ENCODE measurements at places on chromosomes 4 and X. TPM values are rescaled to one million over a fixed set of nuclear protein-coding genes. Genes with fewer than 3 reads are reported as not detected.

DNA sequence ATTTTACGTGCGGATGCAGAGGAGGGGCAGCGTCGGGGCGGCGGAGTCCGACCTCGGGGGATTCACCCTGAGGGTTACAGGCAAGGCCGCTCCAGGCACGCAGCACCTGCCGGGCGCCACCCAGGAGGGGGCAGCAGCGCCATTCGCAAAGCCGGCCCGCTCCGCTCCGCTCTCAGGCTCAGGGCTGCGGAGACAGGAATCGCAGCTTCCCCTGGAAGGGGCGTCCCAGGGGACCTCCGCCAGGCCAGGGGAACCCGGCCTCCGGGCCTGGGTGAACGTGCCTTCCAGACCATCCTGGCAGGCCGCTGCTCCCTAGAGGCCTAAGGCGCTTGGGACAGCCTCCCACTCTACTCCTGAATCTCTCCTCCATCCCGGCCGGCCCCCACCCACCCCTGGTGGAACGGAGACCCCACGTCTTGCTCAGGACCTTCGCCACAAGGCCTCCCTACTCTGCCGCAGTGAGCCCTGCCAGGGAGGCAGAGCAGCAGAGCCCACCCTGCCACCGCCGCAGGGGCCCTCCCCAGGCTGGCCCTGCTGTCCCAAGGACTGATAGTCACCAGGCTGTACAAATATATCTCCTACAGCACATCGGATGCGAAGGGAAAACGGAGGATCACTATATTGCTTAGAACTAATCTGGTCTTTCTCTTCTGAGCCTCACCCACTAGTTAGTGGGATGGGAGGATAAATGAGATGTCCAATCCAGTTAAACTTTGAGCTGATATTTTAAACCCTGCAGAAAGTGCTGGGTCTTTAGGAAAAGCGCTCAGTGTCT, 115.0 kb downstream of the SMIM20 start:
- no peaks in the 10 kb centered on the region for H3K36me3 ChIP-seq
- H3K4me1 ChIP-seq: peaks cover 35% of the 10 kb centered on the region
- no peak overlapping the region for H3K27ac ChIP-seq
- H3K27me3 ChIP-seq: peaks cover under 1% of the 10 kb centered on the region
- no peak overlapping the region for H3K4me3 ChIP-seq
- DNase-seq: no peak

GRCh38 chr4:87152310-87153041, 67.9 kb downstream of the KLHL8 start:
- no peak overlapping the region for H3K4me3 ChIP-seq
- H3K4me1 ChIP-seq: peaks cover 32% of the 10 kb centered on the region
- no peak for DNase-seq
- H3K27me3 ChIP-seq: no peaks in the 10 kb centered on the region
- H3K27ac ChIP-seq: no peak overlapping the region
- H3K36me3 ChIP-seq: no peaks in the 10 kb centered on the region

DNA sequence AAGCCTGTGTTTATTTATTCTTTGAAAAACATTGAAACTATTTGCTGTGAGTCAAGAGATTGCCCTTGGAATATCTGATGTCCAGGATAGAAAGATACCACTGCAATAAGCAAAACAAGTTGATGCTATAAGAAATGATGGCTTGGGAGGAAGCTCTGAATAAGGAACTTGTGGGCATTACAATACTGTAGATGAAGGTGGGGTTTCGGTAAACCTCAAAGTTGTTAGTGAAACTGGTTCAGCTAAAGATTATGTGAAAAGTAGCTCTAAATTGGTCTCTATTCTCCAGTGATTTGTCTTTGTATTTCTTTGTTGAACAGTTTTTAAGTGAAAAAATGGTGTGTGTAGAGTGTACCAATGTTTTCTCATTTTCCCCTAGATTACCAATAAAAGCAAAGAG, 128.7 kb downstream of the AKAP4 start:
- H3K27me3 ChIP-seq: no peaks in the 10 kb centered on the region
- no peaks in the 10 kb centered on the region for H3K36me3 ChIP-seq
- H3K27ac ChIP-seq: no peak overlapping the region
- DNase-seq: no peak
- no peak overlapping the region for H3K4me3 ChIP-seq

DNA sequence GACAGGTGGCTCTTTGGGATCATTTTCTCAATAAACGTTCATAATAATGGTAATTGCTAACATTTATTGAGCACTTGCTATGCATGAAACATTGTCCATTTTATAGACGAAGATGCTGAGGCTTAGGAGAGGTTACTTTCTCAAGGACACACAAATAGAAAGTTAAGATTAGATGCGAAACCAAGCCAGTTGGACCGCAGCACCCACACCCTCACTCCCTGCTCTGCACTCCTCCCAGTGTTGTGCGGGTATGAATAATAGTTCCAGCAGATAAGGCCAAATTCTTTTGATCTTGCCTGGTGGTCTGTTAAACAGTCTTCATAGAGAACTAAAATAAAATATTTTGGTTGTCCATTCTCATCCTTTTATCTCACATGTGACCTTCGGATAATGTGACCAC, 85.0 kb upstream of the BEND4 start:
- H3K4me3 ChIP-seq: no peak overlapping the region
- no peaks in the 10 kb centered on the region for H3K4me1 ChIP-seq
- no peak for DNase-seq
- no peak overlapping the region for H3K27ac ChIP-seq

HS6ST2 gene
- total RNA-seq: not detected

All from HFFc6 (cell line).